ENCODE measurements at places on chromosomes 16 and 17. TPM values are rescaled to one million over a fixed set of nuclear protein-coding genes. Genes with fewer than 3 reads are reported as not detected.

DNA sequence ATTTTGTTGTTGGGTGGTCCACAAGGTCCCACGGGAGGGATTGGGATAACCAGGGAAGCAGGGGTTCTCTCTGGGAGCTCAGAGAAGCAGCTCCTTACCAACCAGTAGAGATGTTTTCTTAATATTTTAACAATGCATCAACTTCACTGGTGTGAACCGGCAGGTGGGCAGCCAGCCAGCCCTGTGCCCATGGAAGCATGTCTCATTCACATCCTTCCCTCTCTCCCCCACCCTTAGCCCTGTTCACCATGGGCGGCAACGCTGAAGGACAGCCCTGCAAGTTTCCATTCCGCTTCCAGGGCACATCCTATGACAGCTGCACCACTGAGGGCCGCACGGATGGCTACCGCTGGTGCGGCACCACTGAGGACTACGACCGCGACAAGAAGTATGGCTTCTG lies 9.3 kb downstream of the MMP2 start:
- no peak for ATAC-seq

DNA sequence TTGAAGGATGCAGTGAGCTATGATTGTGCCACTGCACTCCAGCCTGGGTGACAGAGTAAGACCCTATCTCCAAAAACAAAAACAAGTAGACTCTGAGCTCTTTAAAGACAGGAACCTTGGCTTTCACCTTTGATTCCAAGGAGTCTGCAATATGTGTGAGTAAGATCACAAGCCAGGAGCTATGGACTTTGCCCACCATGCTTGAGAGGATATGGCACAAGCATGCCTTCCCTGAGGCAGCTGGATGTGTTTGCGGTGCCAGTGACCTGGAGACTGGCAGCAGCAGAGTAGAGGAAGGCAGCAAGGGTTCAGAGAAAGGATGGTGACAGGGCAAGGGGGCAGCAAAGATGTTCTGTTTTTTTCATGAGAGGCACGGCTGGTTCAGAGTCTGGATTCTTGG lies 14.5 kb upstream of the PRKCA start:
- no peak for ATAC-seq

GRCh38 chr16:9922441-9922840 lies 259.8 kb downstream of the GRIN2A start:
- ATAC-seq, result no peak

DNA sequence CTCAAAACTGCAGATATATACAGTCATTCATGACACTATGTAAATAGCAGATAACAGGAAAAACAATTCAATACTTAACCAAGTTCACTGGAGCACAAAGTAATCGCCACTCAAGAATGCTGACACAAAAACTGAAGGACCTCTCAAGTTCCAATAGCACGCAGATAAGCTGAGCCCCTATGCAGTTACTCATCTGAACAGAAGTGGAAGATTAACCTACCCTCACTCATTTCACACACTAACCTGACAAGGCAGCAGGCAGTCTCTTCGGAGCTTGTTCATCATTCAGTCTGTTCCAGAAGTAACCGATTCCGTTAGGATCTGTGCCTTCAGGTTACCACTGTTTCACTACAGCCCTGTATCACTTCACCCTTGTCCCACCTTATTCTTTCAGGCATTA lies 6.0 kb downstream of the HELZ start:
- ATAC-seq, result no peak

GRCh38 chr16:49763826-49764225 lies 92.1 kb downstream of the ZNF423 start:
- ATAC-seq, result no peak

- ATAC-seq, result no peak
Measured at GRCh38 chr16:83513008-83513755, 294.6 kb upstream of the HSBP1 start.

GALR2 gene
- not detected for total RNA-seq

CBLN1 gene
- not detected for total RNA-seq

KRTAP4-4 gene
- total RNA-seq, result not detected

KCNAB3 gene
- total RNA-seq, result 0.58 TPM

PLLP gene
- total RNA-seq, result 1.7 TPM

All from gastroesophageal sphincter (tissue), 4 donors.